ENCODE measurements at places on chromosomes 6 and 20.

DNA sequence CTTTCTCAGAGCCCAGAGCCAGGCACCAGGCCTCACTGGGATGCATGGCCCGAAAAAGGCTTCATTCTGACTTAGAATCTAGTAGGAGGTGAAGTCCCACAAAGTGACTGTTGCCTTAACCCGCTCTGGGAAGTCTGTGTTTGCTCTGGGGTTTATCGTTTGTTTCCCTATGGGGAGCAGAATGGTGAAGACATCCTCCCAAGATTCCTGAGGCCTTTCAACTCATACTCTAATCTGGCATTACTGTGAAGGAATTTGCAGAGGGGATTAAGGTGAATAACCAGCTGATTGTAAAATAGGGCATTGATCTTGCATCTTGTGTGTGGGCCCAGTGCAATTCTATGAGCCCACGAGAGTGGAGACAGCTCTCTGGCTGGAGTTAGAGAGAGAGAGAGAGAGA lies 67.8 kb downstream of the CDH26 start:
- no peak for DNase-seq

DNA sequence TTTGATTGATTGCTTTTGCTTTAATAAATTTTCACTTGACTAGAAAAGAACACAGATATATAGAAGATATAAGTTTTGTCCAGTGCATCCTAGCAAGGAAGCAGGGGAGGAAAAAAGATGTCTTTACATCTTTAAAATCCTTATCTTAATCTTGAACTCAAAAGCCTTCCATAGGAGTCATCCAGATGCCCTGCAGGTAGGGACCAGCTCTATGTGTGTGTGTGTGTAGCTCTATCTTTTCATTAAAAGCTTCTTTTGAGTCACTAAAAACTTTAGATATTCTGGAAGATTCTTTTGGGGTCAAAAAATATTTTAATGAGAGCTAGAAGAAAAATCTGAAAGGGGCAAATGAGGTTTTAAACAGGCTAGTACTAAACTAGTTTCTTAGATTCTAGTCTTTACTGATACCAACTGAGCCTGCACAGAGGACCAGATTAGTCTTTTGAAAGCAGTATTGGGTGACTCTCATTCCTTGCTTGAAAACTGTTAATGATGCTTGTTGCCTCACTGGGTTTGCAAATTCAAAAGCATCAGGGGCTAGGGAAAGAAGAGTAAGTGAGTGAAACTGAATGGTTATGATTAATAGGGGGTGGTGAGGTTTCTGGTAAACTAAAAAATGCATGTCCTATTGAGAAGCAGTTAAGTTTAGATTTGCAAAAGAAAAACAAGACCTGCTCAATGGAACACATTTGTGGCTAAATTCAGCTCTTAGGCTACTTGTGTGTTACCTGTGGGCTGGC lies 40.6 kb upstream of the JAG1 start:
- DNase-seq = no peak

DNA sequence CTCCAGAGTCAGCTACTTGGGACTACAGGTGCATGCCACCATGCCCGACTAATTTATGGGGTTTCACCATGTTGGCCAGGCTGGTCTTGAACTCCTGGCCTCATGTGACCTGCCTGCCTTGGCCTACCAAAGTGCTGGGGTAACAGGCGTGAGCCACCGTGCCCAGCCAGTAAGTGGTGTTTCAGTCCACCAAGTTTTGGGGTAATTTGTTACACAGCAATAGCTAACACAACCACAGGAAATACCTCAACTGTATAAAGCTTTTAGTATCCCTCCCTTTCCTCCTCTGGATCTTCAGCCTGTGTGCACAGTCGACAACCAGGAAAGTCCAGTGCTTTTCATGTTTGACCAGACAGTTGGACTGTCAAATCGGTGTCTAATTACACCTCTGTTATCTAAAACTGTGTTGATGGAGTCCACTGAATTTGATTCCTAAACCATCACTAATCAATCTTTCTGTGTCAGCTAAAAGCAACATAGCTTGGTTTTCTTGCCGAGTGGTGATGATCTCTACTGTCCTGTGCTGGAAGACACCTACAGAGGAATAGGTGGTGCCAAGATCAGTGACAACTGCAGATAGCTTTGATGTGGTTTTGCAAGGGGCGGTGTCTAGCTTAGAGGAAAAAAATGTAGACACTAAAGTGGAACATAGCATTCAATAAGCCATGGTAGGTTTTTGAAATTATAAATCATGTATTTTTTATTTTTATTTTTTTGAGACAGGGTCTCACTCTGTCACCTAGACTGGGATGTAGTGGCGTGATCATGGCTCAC lies 22.2 kb upstream of the ZBTB2 start:
- DNase-seq = no peak

GRCh38 chr6:31142361-31142761 lies 3.5 kb upstream of the PSORS1C2 start:
- DNase-seq = peak; percentile 29

GRCh38 chr6:84554706-84555105 lies 209.7 kb downstream of the TBX18 start:
- DNase-seq = no peak

DNA sequence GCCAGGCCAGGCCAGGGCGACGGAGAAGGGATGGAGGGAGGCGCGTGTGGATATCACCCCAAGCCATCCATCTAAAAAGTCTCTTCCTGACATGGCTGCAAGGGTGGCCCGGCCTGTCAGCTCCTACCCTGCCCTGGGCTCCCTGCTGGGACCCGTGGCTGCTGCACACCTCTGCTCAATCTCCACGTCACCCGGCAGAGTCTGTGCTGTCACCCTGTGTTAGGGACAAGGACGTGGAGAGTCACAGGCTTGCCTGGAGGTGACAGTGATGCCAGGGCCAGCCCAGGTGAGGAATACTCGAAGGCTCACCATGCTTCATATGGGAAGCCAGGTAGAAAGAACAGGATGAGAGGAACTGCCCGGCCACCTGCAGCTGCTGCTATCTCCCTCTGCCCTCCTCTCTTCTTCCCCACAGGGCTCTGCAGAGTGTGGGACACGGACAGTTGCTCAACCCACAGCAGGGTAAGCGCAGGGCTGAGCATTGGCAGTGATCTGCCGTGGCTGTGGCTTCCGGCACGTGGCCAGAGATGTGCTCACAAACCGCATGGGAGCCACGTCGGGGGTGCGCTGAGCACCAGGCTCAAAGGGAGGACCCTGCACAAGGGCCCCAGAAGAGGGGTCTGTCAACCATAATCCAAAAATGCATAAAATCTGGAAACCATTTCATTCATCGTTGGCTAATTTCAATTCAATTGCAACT lies 214.3 kb downstream of the DLL1 start:
- no peak for DNase-seq

- no peak for DNase-seq
Measured at GRCh38 chr6:5466281-5467136, 205.2 kb downstream of the FARS2 start.

DNA sequence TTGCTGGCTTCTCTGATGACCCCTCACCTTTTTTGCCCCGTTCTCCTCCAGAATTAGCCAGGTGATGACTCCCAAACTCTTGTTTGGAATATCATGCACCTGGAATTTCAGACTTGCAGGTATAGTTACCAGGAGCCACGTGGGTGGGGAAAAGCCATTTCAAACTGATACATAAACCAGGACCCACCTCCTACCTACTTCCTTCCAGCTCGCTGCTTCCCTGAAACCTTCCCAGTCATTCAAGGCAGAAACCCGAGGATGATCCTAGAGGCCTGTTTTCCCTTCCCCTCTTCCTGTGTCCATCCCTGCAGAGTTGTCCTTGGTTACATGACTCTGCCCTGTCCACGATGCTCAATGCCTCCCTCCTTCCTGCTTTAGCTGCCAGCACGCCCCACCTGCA lies 101.9 kb downstream of the MTHFD1L start:
- DNase-seq = no peak

DNA sequence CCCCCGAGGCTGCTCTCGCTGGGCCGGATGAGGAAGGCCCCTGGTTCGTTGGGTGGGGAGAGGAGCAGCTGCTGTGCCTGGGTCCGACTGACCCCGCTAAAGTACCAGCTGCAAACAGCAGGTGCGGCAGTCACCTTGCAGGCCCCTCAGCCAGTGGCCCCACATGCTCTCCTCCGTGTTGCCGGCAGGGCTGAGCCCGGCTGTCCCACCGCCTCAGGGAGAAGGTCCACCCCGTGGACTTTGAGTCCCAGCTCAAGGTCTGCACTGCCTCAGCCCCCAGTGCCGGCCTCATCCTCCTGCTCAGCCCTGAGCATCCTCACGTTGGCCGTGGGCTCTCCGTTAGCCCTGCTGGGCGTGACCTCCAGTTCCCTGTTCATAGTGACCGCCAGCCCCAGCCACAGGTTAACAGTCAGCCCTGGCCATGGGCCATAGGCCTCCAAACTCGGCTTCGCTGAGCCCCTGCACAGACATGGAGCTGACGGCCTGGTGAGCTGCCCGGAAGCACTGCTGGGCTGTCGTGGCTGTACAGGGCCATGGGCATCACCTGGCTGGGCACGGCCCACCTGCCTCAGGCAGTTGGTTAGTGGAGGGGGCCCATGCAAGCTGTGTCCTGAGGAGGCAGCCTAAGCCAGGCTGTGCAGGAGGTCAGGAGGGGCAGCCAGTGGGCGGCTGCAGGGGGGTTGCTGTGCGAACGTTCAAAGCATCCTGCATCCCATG lies 3.1 kb downstream of the SRMS start:
- no peak for DNase-seq

GRCh38 chr20:63051911-63052310 lies 45.1 kb upstream of the BHLHE23 start:
- DNase-seq = no peak

- DNase-seq = no peak
Measured at GRCh38 chr6:7770601-7771000, 44.7 kb downstream of the BMP6 start.

GRCh38 chr6:24932832-24933231 lies 2.9 kb downstream of the RIPOR2 start:
- no peak for DNase-seq
